Activated B cell treated with CpG ODN at 0.5 μM for 24 hours (primary cell): ENCODE measurements at places on chromosomes 2 and 18.

DNA sequence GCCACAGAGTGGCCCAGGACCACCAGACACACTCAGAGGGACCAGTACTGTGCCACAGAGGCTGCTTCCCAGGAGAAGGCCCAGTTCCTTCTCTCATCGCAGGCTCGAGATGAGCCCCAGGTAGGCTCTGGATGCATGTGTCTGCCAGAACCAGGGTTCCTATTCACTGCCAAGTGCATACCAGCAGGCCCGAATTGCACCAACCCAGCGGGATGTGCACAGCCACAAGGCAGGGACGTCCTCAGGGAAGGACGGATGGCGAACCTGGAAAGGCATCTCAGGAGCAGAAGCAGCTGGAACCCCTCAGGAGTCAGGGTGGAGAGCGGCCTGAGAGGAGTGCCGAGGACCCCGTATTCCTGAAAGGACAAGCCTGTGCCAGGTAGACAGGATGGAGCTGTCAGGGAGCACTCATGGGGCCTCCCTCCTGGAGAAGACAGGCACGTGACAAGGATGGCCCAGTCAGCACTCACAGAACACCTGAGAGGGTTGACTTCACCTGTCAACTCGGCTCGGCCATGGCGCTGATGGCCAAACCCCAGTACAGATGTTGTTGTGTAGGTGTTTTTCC is 73.7 kb downstream of the PTGR3 start:
- no peak for DNase-seq

GRCh38 chr2:157480182-157480961 is 36.5 kb upstream of the CYTIP start:
- no peak for DNase-seq

GRCh38 chr2:176537932-176538331 is 268.7 kb downstream of the MTX2 start:
- DNase-seq, result no peak

- DNase-seq, result no peak
Measured at GRCh38 chr18:28560331-28560730, 383.4 kb upstream of the CDH2 start.

GRCh38 chr2:2876331-2877221 is 501.0 kb downstream of the EIPR1 start:
- DNase-seq, result no peak

- no peak for DNase-seq
Measured at GRCh38 chr2:55051026-55051866, 995 bp upstream of the RTN4 start.

- no peak for DNase-seq
Measured at GRCh38 chr2:146370826-146371225, 1474.0 kb upstream of the ACVR2A start.

- no peak for DNase-seq
Measured at GRCh38 chr18:22432657-22433137, 15.0 kb upstream of the CTAGE1 start.

- no peak for DNase-seq
Measured at GRCh38 chr2:119051263-119051662, 107.3 kb downstream of the C1QL2 start.

- no peak for DNase-seq
Measured at GRCh38 chr2:176093145-176093897, 800 bp downstream of the HOXD13 start.

DNA sequence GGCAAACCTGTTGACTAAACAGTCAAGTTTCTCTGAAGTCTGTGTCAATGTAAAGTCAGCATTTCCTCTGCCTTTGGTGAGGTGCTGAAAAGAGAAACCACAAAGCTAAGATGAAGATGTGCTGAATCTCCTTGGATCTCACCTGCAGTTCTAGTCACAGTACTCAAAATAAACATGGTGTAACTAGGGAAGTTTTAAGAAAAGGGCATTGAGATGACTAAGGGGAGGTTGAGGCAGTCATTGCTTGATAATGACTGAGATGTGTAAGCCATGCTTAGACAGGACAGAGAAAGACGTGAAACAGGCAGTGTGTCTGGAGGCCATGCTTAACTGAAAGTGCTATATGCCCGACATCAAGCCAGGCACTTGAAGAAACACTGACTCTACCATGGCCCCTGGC is 1010.0 kb upstream of the CELF4 start:
- DNase-seq, result no peak

GRCh38 chr2:29017716-29018435 is 36.8 kb downstream of the TOGARAM2 start:
- no peak for DNase-seq

DNA sequence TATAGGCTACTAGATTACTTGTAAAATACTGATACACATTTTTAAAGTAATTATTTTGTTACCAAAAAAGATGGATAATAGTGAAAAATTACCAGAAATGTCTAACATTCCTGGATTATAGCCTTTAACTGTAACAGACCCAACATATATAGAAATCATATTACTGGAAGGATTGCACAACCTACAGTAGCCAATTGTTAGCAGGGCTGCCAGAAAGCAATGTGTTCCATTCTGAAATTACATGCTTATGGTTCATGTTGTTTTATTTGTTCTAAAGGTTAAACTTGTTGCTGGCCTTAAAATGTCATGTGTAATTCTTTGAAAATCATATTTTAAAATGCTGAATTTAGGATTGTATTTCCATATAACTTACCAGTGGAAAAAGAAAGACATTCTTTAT is 793.6 kb upstream of the ACVR2A start:
- no peak for DNase-seq

GRCh38 chr2:6975988-6976387 is 58.8 kb downstream of the RNF144A start:
- no peak for DNase-seq

DNA sequence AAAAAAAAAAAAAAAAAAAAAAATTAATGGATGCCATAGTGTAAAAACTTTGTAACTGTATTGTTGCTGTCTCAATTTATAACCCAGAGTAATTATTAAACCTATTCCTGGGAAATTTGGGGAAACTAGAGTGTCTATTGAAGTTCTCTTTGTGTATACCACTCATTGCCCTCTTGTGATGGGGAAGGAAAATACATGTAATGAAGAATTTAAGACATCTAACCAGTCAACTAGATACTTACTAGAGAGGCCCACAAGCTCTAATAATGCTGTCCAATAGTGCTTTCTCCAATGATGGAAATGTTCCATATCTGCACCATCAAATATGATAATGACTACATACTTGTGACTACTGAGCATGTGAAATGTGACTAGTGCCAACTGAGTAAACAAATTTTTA is 168.5 kb upstream of the SLC39A10 start:
- no peak for DNase-seq

- no peak for DNase-seq
Measured at GRCh38 chr2:201890453-201890852, 84.1 kb downstream of the CDK15 start.

DNA sequence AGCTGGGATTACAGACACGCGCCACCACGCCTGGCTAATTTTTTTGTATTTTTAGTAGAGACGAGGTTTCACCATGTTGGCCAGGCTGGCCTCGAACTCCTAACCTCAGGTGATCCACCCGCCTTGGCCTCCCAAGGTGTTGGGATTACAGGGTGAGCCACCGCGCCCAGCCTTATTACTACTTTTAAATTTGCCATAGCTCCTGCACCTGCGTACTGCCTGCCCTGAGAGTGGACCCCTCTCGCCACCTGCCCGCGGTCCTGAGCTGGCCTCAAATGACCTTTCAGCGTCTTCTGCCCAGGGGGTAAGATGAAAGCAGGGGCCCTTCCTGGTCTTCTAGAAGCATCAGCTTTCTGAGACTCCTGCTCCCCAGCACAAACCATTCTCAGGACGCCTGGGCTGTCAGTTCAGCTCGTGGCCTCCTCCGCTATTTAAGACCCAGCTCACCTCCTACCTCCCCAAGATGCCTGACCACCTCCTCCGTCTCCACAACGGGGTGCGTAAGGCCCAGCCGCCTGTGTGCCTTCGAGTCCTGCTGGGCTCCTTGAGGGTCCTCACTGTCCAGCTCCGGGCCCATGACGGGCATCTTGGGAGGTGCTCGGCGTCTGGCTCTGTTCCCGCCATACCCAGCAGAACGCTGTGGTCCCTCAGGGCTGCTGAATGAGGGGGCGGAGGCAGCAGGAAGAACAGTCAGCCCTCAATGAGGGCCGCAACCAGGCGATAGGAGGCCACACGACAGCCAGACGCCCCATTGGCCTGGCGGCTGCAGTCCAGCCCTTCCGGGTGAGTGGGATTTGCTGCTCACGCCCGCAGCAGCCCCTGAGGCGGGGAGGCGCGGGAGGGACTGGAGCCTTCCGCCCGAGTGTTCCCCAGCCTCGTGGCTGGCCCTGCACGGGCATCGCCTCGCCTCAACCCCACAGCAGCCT is 266.6 kb downstream of the TFCP2L1 start:
- DNase-seq, result no peak

DNA sequence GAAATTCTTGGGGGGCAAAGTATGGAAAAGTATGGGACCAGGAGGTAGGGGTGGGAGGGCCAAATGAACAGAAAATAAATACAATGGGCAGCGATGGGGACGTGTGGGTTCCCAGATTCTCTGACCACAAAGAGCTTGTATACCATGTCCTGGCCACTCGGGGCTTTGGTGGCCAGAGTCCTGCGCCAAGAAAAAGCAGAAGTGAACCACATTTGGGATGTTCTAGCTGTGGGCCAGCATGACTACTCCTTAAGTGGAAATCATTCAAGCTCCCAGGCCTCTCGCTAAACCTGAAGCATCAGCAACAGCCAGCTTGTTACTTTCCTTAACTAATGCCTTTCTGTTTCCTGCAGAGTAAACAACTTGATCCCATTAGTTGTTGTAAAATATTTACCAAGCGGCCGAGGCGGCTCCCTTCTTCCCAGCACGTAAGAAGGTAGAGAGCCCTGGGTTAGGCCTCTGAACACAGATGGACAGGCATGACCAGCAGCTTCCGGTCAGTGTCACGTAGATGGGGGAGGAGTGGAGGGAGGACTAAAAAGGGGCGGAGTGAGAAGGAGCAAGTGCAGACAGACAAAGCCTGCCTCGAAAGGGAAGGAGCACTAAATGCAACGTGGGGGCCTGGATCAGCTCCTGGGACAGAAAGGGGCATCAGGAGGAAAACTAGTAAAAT is 88.2 kb downstream of the GALNT14 start:
- no peak for DNase-seq

- no peak for DNase-seq
Measured at GRCh38 chr18:28714498-28714897, 537.6 kb upstream of the CDH2 start.
